ENCODE measurements at places on chromosomes 6 and 20. TPM values are rescaled to one million over a fixed set of nuclear protein-coding genes. Genes with fewer than 3 reads are reported as not detected.
A peak's percentile ranks its signal among the peaks of the same experiment; 100 is the strongest.

- no peaks in the 10 kb centered on the region for H3K4me1 ChIP-seq
- no peak overlapping the region for H3K4me3 ChIP-seq
- no peak overlapping the region for H3K27ac ChIP-seq
- no peaks in the 10 kb centered on the region for H3K36me3 ChIP-seq
Observed at GRCh38 chr6:131427434-131428058, 145.5 kb upstream of the ARG1 start.

Gene ULBP2
- 0.31 TPM for polyA plus RNA-seq

DNA sequence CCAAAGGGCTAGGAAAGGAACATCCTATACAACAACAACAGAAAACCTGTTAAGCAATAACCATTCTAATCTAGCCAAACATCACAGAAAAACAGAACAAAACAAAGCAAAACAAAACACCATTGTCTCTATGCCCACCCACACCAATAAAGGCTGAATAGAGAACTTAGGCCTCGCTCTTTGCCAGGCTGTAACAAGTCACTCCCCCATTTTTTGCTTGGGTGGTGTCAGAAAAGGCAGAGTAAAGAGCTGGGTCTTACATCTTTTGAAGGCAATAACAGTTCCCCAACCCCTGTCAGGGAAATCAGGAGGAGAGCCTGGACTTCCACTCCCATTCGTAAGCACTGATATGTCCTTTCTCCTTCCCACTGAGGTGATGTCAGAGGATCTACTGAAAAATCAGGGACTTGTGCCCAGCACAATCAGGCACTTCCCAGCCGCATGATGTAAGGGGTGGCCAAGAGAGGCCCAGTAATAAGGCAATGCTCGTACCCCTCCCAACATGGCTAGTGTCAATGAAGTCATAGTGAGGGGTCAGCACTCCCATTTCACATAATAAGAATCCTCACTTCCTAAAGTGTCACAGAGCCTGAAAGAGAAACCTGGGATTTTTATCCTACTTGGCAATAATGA lies 31.0 kb downstream of the THEMIS start:
- no peaks in the 10 kb centered on the region for H3K36me3 ChIP-seq
- no peaks in the 10 kb centered on the region for H3K4me1 ChIP-seq
- DNase-seq, result no peak
- H3K4me3 ChIP-seq, result no peak overlapping the region
- H3K27me3 ChIP-seq, result no peaks in the 10 kb centered on the region
- H3K27ac ChIP-seq, result no peak overlapping the region

Gene TFAP2D
- polyA plus RNA-seq, result not detected

DNA sequence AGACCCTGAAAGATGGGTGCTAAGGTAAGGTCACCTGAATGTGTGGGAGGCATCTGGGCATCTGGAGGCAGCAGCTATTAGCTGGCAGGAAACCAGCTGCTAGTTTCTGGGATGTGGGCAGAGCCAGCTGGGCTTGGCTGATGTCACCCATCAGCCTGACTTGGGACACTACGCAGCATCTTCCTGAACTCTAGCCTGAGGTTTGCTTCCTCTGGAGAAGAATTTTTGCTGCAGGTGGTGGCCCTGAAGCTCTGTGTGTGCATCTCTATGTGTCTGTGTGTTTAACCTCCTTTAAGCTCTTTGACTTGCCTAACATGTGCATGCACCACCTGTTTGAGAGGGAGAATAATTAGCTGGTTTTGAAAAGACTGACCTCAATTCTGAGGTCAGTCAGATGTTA lies 465.1 kb upstream of the CHD6 start:
- no peak overlapping the region for H3K4me3 ChIP-seq
- no peaks in the 10 kb centered on the region for H3K4me1 ChIP-seq
- H3K27me3 ChIP-seq, result no peaks in the 10 kb centered on the region
- no peak overlapping the region for H3K27ac ChIP-seq
- no peak for DNase-seq

DNA sequence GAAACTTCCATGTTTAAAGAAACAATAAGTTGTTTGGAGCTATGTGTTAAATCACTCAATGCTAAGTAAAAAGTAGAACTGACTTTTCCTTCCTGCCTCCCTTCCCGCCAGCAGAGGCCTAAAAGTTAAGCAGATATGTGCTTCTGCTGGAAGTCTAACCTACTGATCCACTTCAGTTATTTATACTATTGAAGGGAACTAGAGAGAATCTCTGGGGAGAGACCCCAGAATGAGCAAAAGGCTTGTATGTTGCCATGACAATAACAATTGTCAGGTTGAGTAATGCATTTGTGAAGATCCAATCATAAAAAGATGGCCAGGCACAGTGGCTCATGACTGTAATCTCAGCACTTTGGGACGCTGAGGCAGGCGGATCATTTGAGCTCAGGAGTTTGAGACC lies 24.7 kb downstream of the MGME1 start:
- no peak overlapping the region for H3K4me3 ChIP-seq
- H3K27ac ChIP-seq, result no peak overlapping the region
- no peaks in the 10 kb centered on the region for H3K27me3 ChIP-seq
- H3K36me3 ChIP-seq, result peaks cover 28% of the 10 kb centered on the region

GRCh38 chr6:136429264-136430065 lies 120.8 kb downstream of the MAP7 start:
- no peaks in the 10 kb centered on the region for H3K4me1 ChIP-seq
- H3K4me3 ChIP-seq, result no peak overlapping the region
- no peaks in the 10 kb centered on the region for H3K27me3 ChIP-seq
- H3K27ac ChIP-seq, result no peak overlapping the region
- no peak for DNase-seq

Gene DPPA5
- not detected for polyA plus RNA-seq

- DNase-seq, result no peak
- no peak overlapping the region for H3K4me3 ChIP-seq
- H3K27ac ChIP-seq, result no peak overlapping the region
- peaks cover 30% of the 10 kb centered on the region for H3K36me3 ChIP-seq
Observed at GRCh38 chr20:18165553-18165952, 27.9 kb downstream of the KAT14 start.

GRCh38 chr20:9323622-9324021 lies 190.8 kb upstream of the LAMP5 start:
- peaks cover 12% of the 10 kb centered on the region for H3K4me1 ChIP-seq
- no peak overlapping the region for H3K4me3 ChIP-seq
- no peak for DNase-seq

Gene HAO1
- polyA plus RNA-seq, result not detected

- H3K27me3 ChIP-seq, result no peaks in the 10 kb centered on the region
- H3K27ac ChIP-seq, result no peak overlapping the region
- no peaks in the 10 kb centered on the region for H3K36me3 ChIP-seq
Observed at GRCh38 chr20:380763-381580, 412 bp downstream of the TRIB3 start.

- H3K4me3 ChIP-seq, result no peak overlapping the region
- DNase-seq, result peak; percentile 45
- H3K36me3 ChIP-seq, result peaks cover 39% of the 10 kb centered on the region
Observed at GRCh38 chr20:48959899-48960550, 38.5 kb downstream of the ARFGEF2 start.

Gene ZFP57
- polyA plus RNA-seq, result not detected

- peak overlapping the region; percentile 33 for H3K27ac ChIP-seq
- H3K36me3 ChIP-seq, result peaks cover 33% of the 10 kb centered on the region
- H3K4me1 ChIP-seq, result peaks cover 69% of the 10 kb centered on the region
- peak overlapping the region; percentile 17 for H3K4me3 ChIP-seq
- DNase-seq, result peak; percentile 60
Observed at GRCh38 chr20:32474967-32475811, 109.9 kb downstream of the NOL4L start.

Gene CCDC170
- 6.3 TPM for polyA plus RNA-seq

- H3K27ac ChIP-seq, result no peak overlapping the region
- no peak for DNase-seq
- H3K4me3 ChIP-seq, result no peak overlapping the region
- H3K27me3 ChIP-seq, result no peaks in the 10 kb centered on the region
Observed at GRCh38 chr6:112980676-112981075, 633.5 kb downstream of the RFPL4B start.

DNA sequence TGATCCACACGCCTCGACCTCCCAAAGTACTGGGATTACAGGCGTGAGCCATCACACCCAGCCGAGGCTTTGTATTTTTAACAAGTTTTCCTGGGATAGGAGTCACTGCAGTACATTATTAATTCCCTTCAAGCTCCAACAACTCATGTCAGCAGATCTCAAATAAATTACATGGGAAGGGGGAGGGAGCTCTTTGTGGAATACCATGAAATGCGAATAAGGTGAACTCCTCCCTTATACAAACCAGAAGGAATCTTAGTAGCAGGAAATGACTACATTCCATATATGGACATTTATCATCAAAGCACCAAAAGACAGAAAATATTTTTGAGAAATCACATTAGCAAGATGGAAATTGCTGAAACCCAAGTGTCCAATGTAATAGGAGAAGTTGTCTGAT lies 2.9 kb downstream of the GSS start:
- no peak overlapping the region for H3K4me3 ChIP-seq
- peaks cover 3% of the 10 kb centered on the region for H3K36me3 ChIP-seq
- no peaks in the 10 kb centered on the region for H3K27me3 ChIP-seq
- peaks cover 14% of the 10 kb centered on the region for H3K4me1 ChIP-seq
- DNase-seq, result no peak

DNA sequence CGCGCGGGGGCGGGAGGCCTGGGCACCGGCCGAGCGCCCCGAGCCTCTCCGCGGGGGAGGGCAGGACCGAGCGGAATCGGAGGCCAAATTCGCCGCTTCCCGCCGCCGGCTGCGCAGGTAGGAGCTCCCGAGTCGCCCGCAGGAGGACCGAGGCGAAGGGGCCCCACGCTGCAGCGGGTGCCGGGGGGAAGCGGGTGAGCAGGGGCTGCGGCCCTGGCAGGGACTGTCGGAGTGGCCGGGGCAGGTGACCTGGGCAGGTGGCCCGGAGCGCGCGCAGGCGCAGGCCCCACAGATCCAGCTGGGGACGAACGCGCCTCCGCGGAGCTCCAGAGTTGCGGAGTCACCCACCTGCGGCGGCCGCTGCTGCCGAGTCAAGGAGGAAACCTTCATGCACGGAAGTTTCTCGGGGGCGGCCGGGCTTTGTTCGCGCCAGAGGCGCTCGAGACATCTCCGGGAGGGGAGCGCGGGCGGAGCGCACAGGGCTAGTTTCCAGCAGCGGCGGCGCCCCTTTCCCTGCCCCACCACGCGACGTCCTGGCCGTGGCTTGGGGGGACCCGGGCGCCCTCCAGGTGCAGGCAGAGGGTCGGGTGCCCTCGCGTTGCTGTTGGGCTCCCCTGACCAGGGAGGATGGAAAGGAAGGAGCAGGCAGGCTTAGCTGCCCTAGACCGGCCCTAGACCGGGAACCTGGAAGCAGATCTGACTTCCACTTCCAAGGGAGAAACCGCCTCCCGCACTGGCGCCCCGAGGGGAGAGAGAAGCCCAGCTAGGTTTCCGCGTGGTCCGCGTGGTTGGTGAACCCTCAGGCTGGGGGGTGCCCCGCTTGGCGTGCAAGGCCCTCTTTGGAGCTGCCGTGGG lies 590 bp downstream of the SLCO4A1 start:
- H3K36me3 ChIP-seq, result no peaks in the 10 kb centered on the region
- H3K4me3 ChIP-seq, result peak overlapping the region; percentile 3
- H3K4me1 ChIP-seq, result peaks cover 46% of the 10 kb centered on the region

- no peak for DNase-seq
- no peak overlapping the region for H3K4me3 ChIP-seq
- no peaks in the 10 kb centered on the region for H3K36me3 ChIP-seq
- H3K4me1 ChIP-seq, result no peaks in the 10 kb centered on the region
- H3K27me3 ChIP-seq, result no peaks in the 10 kb centered on the region
- no peak overlapping the region for H3K27ac ChIP-seq
Observed at GRCh38 chr20:61373956-61374545, 122.0 kb downstream of the CDH4 start.

GRCh38 chr6:33452496-33452895 lies 1.9 kb upstream of the ZBTB9 start:
- no peaks in the 10 kb centered on the region for H3K27me3 ChIP-seq
- no peaks in the 10 kb centered on the region for H3K36me3 ChIP-seq
- peak overlapping the region; percentile 95 for H3K4me3 ChIP-seq

GRCh38 chr6:64256483-64256882 lies 620.9 kb downstream of the PHF3 start:
- H3K36me3 ChIP-seq, result no peaks in the 10 kb centered on the region
- DNase-seq, result no peak
- no peak overlapping the region for H3K27ac ChIP-seq
- H3K4me3 ChIP-seq, result no peak overlapping the region
- H3K4me1 ChIP-seq, result no peaks in the 10 kb centered on the region
- no peaks in the 10 kb centered on the region for H3K27me3 ChIP-seq

- no peak for DNase-seq
- no peak overlapping the region for H3K27ac ChIP-seq
- no peaks in the 10 kb centered on the region for H3K4me1 ChIP-seq
- H3K36me3 ChIP-seq, result peaks cover 77% of the 10 kb centered on the region
- H3K4me3 ChIP-seq, result no peak overlapping the region
Observed at GRCh38 chr20:62888406-62888805, 26.8 kb upstream of the TCFL5 start.

- peaks cover 25% of the 10 kb centered on the region for H3K27me3 ChIP-seq
- peaks cover 17% of the 10 kb centered on the region for H3K4me1 ChIP-seq
- no peak overlapping the region for H3K4me3 ChIP-seq
Observed at GRCh38 chr20:9066191-9066590, 2.7 kb upstream of the PLCB4 start.

DNA sequence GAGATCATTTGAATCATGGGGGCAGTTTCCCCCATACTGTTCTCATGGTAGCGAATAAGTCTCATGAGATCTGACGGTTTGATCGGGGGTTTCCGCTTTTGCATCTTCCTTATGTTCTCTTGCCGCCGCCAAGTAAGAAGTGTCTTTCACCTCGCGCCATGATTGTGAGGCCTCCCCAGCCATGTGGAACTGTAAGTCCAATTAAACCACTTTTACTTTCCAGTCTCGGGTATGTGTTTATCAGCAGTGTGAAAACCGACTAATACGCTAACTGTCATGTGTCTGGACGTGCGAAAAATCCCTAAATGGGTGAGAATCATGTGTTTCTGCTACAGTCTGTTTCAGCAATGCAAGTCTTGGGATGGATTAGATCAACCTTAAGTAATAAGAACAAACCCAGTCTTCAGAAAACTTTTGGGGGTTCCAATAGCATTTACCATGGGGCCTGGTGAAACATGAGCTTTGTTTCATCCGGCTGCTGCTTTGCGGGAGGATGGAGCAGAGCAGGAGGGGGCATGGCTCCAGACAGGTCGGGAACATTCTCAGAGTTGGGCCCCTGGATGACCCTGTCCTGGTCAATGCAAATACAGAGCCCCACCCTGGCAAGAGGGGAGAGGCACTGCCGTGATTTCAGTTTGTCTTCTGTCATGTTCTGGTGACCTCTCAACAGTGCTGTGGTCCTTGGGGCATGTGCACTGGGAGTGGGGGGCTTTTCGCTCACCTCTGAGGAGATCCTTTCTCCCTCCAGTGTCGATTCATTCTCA lies 41.5 kb downstream of the CTCFL start:
- H3K27ac ChIP-seq, result no peak overlapping the region
- H3K4me3 ChIP-seq, result no peak overlapping the region
- H3K36me3 ChIP-seq, result no peaks in the 10 kb centered on the region
- no peaks in the 10 kb centered on the region for H3K27me3 ChIP-seq
- DNase-seq, result no peak

GRCh38 chr6:46505693-46506512 lies 14.7 kb upstream of the RCAN2 start:
- H3K4me3 ChIP-seq, result no peak overlapping the region
- H3K27me3 ChIP-seq, result no peaks in the 10 kb centered on the region
- no peaks in the 10 kb centered on the region for H3K36me3 ChIP-seq
- no peak for DNase-seq
- no peak overlapping the region for H3K27ac ChIP-seq
- H3K4me1 ChIP-seq, result no peaks in the 10 kb centered on the region
